ENCODE measurements at places on chromosomes 5 and 9. TPM values are rescaled to one million over a fixed set of nuclear protein-coding genes. Genes with fewer than 3 reads are reported as not detected.

The IQGAP2 gene
- total RNA-seq, result 2.9 TPM

The WWC1 gene
- 2.1 TPM for total RNA-seq

The DDX4 gene
- total RNA-seq, result not detected

The PHYHD1 gene
- total RNA-seq, result 3.4 TPM

The ENHO gene
- total RNA-seq, result 1.6 TPM

The CKS2 gene
- 24.0 TPM for total RNA-seq

The SSNA1 gene
- 54.5 TPM for total RNA-seq

The DAP gene
- 235 TPM for total RNA-seq

The FBP2 gene
- not detected for total RNA-seq

The LRSAM1 gene
- 29.3 TPM for total RNA-seq

The SHOC1 gene
- total RNA-seq, result not detected

The ABLIM3 gene
- total RNA-seq, result 15.4 TPM

The MSX2 gene
- 2.2 TPM for total RNA-seq

The TMEM174 gene
- total RNA-seq, result not detected

The CMBL gene
- total RNA-seq, result 20.5 TPM

The LHX3 gene
- not detected for total RNA-seq

The ECSCR gene
- total RNA-seq, result not detected

The SH3RF2 gene
- total RNA-seq, result 0.33 TPM

The F2RL2 gene
- 7.9 TPM for total RNA-seq

The THG1L gene
- total RNA-seq, result 9.2 TPM

The PCDHB10 gene
- 4.3 TPM for total RNA-seq

The PCDHGB6 gene
- total RNA-seq, result 56.8 TPM

The DND1 gene
- 1.3 TPM for total RNA-seq

The TMEM232 gene
- 3.8 TPM for total RNA-seq

The ADAMTSL1 gene
- total RNA-seq, result 1.0 TPM

The CCDC180 gene
- 8.5 TPM for total RNA-seq

The NEK6 gene
- 107 TPM for total RNA-seq

The ADAMTS16 gene
- total RNA-seq, result 12.8 TPM

The FEM1C gene
- 14.8 TPM for total RNA-seq

The CCDC187 gene
- not detected for total RNA-seq

The UGCG gene
- 30.9 TPM for total RNA-seq

The PARP8 gene
- total RNA-seq, result 23.3 TPM

The SURF4 gene
- 243 TPM for total RNA-seq

The ALDH7A1 gene
- total RNA-seq, result 71.3 TPM

The CARD6 gene
- 0.53 TPM for total RNA-seq

The C9orf50 gene
- 0.39 TPM for total RNA-seq

The BTNL9 gene
- total RNA-seq, result not detected

The IL7R gene
- 0.50 TPM for total RNA-seq

The ZNF622 gene
- 32.7 TPM for total RNA-seq

The CDKN2AIPNL gene
- total RNA-seq, result 15.2 TPM

The INSYN2B gene
- 0.12 TPM for total RNA-seq

The FOXD4L5 gene
- total RNA-seq, result 0.51 TPM

The ALDH1A1 gene
- total RNA-seq, result not detected

The PKD2L2 gene
- not detected for total RNA-seq

The GFRA3 gene
- total RNA-seq, result 0.23 TPM

The NEUROG1 gene
- total RNA-seq, result not detected

The CD14 gene
- total RNA-seq, result not detected

The GFM2 gene
- 28.5 TPM for total RNA-seq

The BTNL8 gene
- total RNA-seq, result not detected

The HTR4 gene
- not detected for total RNA-seq
